ENCODE measurements at places on chromosomes 6 and 20. TPM values are rescaled to one million over a fixed set of nuclear protein-coding genes. Genes with fewer than 3 reads are reported as not detected.

DNA sequence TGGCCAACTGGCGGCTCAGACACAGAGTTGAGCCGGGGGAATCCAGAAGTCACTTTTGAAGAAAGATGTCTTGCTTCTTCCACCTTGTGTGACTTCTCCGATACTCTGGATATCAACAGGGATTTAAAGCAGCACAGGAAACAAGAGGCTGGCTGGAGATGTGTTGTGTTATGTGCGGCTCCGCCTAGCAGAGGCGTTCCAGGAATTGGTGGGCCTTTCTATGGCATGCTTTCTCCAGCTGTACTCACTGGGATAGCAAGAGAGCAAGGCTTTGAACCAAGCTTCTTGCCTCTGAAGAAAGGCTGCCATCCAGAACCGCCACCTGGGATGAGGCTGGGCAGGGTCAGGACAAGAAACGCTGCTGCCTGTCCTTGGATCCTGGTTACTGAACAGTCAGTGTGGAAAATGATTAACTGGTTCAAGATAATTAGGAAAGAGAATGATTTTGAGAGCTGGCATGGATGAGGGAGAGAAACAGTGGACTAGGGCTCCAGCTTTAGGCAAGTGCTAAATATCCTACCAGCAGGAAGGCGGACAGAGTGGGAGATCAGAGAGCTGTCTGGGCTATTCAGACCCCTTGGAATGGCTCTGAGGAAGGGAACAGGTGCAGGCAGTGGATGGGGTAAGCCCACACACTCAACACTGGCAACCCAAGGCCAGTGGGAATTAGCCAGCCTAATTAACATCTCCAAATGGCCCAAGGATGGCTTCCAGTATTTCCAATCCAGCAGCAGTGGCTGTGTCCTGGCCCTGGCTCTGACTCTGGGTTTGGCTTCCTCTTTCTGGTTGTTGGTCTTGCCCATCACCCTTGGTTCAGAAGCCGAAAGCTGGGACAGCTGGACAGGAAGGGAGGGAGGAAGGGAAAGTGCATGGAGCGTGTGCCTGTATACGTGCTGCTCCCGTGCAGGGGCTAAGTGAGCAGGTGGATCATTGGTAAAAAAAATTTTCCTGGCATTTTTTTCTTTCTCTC is 31.9 kb downstream of the INSM1 start:
- H3K36me3 ChIP-seq = no peaks in the 10 kb centered on the region
- no peaks in the 10 kb centered on the region for H3K27me3 ChIP-seq
- H3K4me1 ChIP-seq = no peaks in the 10 kb centered on the region
- H3K27ac ChIP-seq = no peak overlapping the region
- no peak overlapping the region for H3K4me3 ChIP-seq

DNA sequence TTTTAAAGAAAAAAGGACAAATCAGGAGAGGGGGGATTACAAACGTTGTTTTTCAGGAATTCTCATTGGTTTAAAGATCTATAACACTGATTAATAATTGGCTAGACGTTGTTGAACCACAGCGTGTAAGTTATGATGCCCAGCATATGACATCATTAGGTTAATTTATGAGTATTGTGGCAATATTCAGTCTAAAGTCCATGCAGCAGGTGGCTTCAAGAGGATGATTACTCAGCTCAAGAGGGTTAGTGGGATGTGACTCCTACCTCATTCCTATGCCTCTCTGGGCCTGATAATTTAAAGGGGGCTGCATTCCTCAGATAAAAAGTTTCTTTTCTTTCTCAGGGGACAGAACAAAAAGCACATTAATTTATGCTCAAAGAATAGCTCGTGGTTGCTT is 1309.0 kb downstream of the EPHA7 start:
- DNase-seq = no peak
- no peak overlapping the region for H3K27ac ChIP-seq
- H3K4me1 ChIP-seq = no peaks in the 10 kb centered on the region
- no peak overlapping the region for H3K4me3 ChIP-seq
- no peaks in the 10 kb centered on the region for H3K27me3 ChIP-seq
- H3K36me3 ChIP-seq = no peaks in the 10 kb centered on the region

PNPLA1 gene
- total RNA-seq = not detected

PRR18 gene
- total RNA-seq = not detected

TRIM10 gene
- total RNA-seq = 0.69 TPM

GRCh38 chr6:119446609-119447008 is 97.0 kb upstream of the MAN1A1 start:
- H3K27me3 ChIP-seq = no peaks in the 10 kb centered on the region
- DNase-seq = peak; percentile 42
- H3K4me1 ChIP-seq = peaks cover 4% of the 10 kb centered on the region
- no peaks in the 10 kb centered on the region for H3K36me3 ChIP-seq
- no peak overlapping the region for H3K4me3 ChIP-seq

GRCh38 chr20:11429889-11430519 is 487.7 kb upstream of the BTBD3 start:
- DNase-seq = no peak
- no peaks in the 10 kb centered on the region for H3K27me3 ChIP-seq
- H3K4me3 ChIP-seq = no peak overlapping the region
- no peaks in the 10 kb centered on the region for H3K4me1 ChIP-seq
- H3K27ac ChIP-seq = peak overlapping the region; percentile 19
- H3K36me3 ChIP-seq = no peaks in the 10 kb centered on the region

GRCh38 chr20:13665709-13666395 is 27.1 kb upstream of the TASP1 start:
- no peaks in the 10 kb centered on the region for H3K27me3 ChIP-seq
- H3K4me3 ChIP-seq = no peak overlapping the region
- peaks cover 3% of the 10 kb centered on the region for H3K4me1 ChIP-seq
- DNase-seq = no peak
- no peaks in the 10 kb centered on the region for H3K36me3 ChIP-seq

DNA sequence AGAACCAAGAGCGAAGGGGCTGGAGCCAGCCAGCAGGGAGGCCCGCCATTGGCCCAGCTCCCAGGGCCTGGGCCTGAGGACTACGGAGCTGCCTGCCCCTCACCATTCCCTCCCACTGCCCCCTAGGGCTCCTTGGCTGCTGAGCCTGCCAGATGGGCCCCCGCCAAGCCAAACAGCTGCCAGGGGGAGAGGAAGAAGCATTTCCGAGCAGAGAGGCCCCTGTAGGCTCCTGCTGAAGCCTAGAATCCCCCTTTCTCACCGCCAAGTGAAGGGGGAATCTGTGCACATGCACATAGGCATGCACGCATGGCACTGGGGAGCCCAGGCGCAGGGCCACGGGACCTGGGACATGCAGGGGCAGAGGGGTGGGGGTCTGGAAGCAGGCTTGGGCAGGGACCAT is 28.5 kb upstream of the MRPS18A start:
- no peaks in the 10 kb centered on the region for H3K27me3 ChIP-seq
- peak overlapping the region; percentile 70 for H3K27ac ChIP-seq
- peaks cover 6% of the 10 kb centered on the region for H3K4me1 ChIP-seq
- DNase-seq = peak; percentile 74
- no peaks in the 10 kb centered on the region for H3K36me3 ChIP-seq
- no peak overlapping the region for H3K4me3 ChIP-seq

GRCh38 chr6:43636308-43636659 is 644 bp downstream of the MAD2L1BP start:
- H3K27ac ChIP-seq = peak overlapping the region; percentile 89
- no peaks in the 10 kb centered on the region for H3K4me1 ChIP-seq
- H3K27me3 ChIP-seq = no peaks in the 10 kb centered on the region

DNA sequence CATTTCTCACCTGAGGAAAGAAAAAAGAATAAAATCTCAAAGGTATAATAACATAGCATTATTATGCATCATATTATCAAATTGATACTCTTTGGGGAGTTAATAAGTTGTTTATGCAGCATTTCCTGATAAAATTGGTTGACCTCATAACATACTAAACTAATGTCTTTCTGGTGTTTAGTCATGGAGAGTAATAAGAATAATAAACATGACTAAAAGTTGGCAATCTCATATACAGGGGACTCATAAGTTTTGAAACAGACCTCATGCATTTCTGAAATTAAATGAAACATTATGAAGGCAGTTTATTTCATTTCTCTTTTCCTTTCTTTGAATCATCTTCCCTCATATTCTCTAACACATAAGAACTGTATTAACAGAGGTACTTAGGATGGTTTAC is 60.5 kb upstream of the PRDM1 start:
- no peaks in the 10 kb centered on the region for H3K27me3 ChIP-seq
- no peak overlapping the region for H3K4me3 ChIP-seq

TSPO2 gene
- not detected for total RNA-seq

GUCA1A gene
- total RNA-seq = not detected

KIF25 gene
- total RNA-seq = not detected

DNA sequence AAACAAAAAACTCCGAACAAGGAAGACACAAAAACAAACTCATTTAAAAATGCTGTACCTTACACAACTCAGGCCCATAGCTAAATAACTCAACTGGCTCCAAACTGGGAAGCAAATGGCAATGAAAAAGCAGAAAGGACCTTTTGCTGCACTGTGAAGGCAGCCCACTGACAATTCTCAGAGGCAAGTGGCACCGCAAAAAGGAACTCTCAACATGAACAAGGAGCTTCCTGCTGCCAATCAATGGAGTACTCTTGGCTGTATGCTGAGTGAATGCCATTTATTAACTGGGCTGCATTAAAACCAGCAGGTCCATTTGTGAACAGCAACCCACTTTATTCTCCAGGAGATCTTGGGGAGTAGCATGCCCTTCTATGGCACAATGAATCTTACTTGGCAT is 209.9 kb downstream of the PTPRK start:
- H3K4me1 ChIP-seq = no peaks in the 10 kb centered on the region
- H3K27me3 ChIP-seq = no peaks in the 10 kb centered on the region
- no peaks in the 10 kb centered on the region for H3K36me3 ChIP-seq
- DNase-seq = no peak
- no peak overlapping the region for H3K4me3 ChIP-seq

- no peak for DNase-seq
- peaks cover 6% of the 10 kb centered on the region for H3K4me1 ChIP-seq
- no peak within 1 kb of the TSS for H3K27ac ChIP-seq
- H3K27me3 ChIP-seq = peaks cover 5% of the 10 kb centered on the region
- H3K4me3 ChIP-seq = no peak within 1 kb of the TSS
Observed at GRCh38 chr20:6053776-6054688, at the start of gene LRRN4. LRRN4 (minus strand) TSS chr20:6054060; CDS start chr20:6052799, 1,261 bp downstream.

TSBP1 gene
- not detected for total RNA-seq

GRCh38 chr6:47180633-47181032 is 129.1 kb downstream of the TNFRSF21 start:
- DNase-seq = no peak
- H3K36me3 ChIP-seq = no peaks in the 10 kb centered on the region
- H3K4me3 ChIP-seq = no peak overlapping the region
- no peaks in the 10 kb centered on the region for H3K27me3 ChIP-seq

GRCh38 chr6:134195164-134195906 is 122.6 kb downstream of the SGK1 start:
- no peaks in the 10 kb centered on the region for H3K27me3 ChIP-seq
- H3K4me3 ChIP-seq = no peak overlapping the region
- no peaks in the 10 kb centered on the region for H3K36me3 ChIP-seq
- no peaks in the 10 kb centered on the region for H3K4me1 ChIP-seq
